ENCODE measurements at places on chromosomes 12 and 14. TPM values are rescaled to one million over a fixed set of nuclear protein-coding genes. Genes with fewer than 3 reads are reported as not detected.

DNA sequence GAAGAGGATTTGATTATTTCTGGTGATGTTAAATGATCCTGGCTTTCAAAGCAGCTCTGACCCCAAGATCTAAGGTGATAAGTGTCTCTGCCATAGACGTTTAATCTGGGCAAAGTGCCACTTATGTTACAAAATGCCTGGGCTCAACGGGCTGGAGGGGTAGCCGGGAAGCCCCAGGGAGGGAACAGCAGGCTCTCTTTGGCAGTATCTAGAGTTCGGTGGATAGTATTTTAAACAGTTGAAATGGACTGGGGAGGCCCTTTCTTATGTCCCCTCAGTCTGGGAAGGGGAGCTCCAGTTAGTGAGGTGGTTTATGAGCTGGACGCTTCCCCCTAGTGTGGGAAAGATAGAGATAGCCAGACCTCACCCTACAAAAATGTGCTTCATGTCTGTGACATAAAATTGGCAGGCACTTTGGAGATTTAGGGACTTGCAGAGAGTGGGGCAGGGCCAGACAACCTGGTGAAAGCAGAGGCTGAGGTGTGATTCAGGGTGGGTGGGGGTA, 5.5 kb upstream of the HOXC11 start:
- DNase-seq: no peak
- no peak overlapping the region for H3K4me3 ChIP-seq
- H3K27ac ChIP-seq: no peak overlapping the region
- H3K4me1 ChIP-seq: no peaks in the 10 kb centered on the region
- peaks cover 99% of the 10 kb centered on the region for H3K27me3 ChIP-seq

GRCh38 chr12:318759-319515, 56.3 kb upstream of the SLC6A13 start:
- no peak overlapping the region for H3K27ac ChIP-seq
- H3K4me1 ChIP-seq: peaks cover 6% of the 10 kb centered on the region
- no peaks in the 10 kb centered on the region for H3K27me3 ChIP-seq
- DNase-seq: no peak
- peaks cover 85% of the 10 kb centered on the region for H3K36me3 ChIP-seq

The SMCO2 gene
- total RNA-seq: not detected

- no peak overlapping the region for H3K27ac ChIP-seq
- H3K4me1 ChIP-seq: peaks cover 35% of the 10 kb centered on the region
- DNase-seq: no peak
- H3K27me3 ChIP-seq: no peaks in the 10 kb centered on the region
- no peaks in the 10 kb centered on the region for H3K36me3 ChIP-seq
Observed at GRCh38 chr12:94689002-94689645, 38.8 kb upstream of the TMCC3 start.

GRCh38 chr14:90599339-90599738, 202.5 kb downstream of the CALM1 start:
- no peaks in the 10 kb centered on the region for H3K36me3 ChIP-seq
- peaks cover 4% of the 10 kb centered on the region for H3K4me1 ChIP-seq
- no peaks in the 10 kb centered on the region for H3K27me3 ChIP-seq
- no peak overlapping the region for H3K27ac ChIP-seq

The TSHR gene
- 0.06 TPM for total RNA-seq

All from adrenal gland (tissue), 19 donors.